ENCODE measurements at places on chromosomes 7 and 10. TPM values are rescaled to one million over a fixed set of nuclear protein-coding genes. Genes with fewer than 3 reads are reported as not detected.

GRCh38 chr10:13231808-13232207 lies 2.4 kb downstream of the UCMA start:
- no peak for DNase-seq

GRCh38 chr7:2929321-2930201 lies 85.5 kb upstream of the GNA12 start:
- no peak for DNase-seq

- DNase-seq, result no peak
Measured at GRCh38 chr10:101113890-101114403, 17.2 kb upstream of the TLX1 start.

DNA sequence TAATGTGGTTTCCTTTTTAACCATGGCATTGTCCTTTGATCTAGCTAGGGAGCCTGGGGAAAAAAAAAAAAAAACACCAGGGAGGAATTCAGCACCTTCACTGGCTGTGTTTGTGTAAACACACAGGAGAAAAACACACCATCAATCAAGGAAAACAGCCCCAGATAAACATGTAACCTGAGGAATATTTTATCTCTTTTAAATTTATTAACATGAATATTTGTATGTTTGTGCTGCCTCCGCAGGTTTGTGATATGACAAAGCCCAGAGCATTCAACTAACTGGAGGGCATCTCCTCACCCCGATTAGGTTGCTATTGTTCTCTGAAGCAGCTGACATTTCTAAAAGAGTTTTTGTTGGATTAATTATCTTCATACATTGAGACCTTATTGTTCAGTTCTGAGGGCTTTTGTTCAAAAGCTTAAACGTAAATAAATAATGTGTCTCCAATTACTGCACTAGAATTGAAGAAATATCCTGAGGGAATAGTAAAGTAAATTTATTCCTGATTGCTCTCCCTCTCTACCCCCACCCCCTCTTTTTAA lies 89.4 kb upstream of the SEMA3E start:
- no peak for DNase-seq

Gene SPDYE16
- total RNA-seq, result not detected

GRCh38 chr7:102927312-102927933 lies 14.6 kb downstream of the LRRC17 start:
- DNase-seq, result no peak

Gene NKX1-2
- total RNA-seq, result not detected

DNA sequence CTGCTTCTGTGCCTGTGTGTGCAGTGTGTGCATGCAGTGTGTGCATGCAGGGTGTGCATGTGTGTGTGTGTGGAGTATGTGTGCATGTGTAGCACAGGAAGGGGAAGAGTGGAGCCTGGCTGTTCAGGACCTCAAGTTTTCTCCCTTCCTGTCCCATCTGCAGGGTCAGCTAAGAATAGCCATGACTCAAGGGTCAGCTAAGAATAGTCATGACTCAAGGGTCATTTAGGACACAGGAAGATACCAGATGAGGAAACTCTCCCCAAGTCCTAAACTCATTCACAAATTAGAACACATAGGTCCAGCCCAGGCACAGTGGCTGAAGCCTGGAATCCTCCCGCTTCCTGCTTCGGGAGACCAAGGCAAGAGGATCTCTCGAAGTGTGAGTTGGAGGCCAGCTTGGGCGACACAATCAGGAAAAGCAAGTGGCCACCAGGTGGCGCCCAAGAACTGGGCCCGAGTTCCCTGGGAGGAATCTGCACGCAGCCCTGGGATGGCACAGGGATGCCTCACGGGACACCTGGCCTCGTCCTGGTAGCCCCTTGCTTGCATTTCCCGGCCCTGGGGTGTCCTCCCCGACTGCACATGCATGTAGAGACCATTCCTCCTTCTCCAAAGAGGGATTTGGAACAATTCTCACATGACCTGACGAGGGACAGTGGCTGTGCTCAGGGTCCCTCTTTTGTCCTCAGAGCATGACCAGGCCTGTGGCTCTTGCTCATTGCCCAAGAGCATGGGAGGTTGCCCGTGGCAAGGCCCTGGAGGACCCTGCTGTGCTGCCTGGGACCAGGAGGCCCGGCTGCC lies 21.4 kb upstream of the VOPP1 start:
- DNase-seq, result no peak

DNA sequence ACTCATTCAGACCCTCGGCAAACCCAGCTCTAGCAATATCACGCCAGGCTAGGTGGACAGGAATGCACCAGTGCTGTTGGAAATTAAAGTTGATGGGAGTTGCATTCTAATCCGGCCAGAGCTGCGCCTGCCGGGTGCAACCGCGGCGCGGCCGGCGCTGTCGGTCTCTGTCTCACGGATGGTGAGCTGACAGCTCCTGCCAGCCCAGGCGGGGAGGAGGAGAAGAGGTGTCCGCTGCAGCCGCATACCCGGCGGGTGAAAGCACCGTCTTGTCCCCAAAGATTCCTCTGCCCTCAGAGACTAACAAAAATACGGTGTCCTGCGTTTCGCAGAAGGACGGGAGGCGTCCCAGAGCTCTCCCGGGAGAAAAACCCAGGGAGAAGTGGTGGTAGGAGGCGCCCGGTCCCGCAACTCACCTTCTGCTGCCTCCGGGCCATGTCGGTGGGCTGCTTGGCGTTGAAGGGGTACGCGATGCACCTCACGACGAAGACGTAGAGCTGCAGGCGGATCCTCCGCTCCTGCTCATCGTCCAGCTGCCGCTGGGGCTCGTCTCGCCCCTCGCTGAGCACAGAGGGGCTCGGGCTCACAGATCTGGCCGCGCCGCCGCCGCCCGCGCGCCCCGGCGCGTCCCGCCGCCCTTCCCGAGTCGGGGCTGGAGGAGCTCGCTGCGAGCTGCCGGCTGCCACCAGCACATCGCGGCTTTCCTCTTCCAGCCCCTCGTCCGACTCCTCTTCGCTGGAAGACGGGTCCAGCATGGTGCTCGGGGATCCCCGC lies 490 bp downstream of the CADPS2 start:
- peak; percentile 31 for DNase-seq

Gene HECW1
- not detected for total RNA-seq

Gene COPG2
- 18.1 TPM for total RNA-seq
